ENCODE measurements at places on chromosomes 16 and 17.

DNA sequence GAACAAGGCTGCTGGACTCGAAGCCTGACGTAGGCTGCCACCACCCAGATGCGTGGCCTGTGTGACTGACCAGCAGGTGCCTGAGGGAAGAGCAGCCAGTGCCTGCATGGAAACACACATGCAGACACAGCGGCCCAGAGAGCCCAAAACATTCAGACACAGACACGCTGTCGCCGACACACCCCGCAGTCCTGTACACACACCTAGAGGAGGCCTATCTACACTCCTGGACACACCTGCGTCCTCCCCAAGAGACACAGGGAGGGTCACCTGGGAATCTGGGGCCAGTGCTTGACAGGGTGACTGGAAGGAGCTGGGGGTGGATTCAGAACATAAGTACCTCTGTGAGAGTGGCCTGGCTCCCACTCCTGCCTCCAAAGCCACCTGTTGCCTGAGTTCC is 6.1 kb upstream of the TSPOAP1 start:
- no peak for DNase-seq

DNA sequence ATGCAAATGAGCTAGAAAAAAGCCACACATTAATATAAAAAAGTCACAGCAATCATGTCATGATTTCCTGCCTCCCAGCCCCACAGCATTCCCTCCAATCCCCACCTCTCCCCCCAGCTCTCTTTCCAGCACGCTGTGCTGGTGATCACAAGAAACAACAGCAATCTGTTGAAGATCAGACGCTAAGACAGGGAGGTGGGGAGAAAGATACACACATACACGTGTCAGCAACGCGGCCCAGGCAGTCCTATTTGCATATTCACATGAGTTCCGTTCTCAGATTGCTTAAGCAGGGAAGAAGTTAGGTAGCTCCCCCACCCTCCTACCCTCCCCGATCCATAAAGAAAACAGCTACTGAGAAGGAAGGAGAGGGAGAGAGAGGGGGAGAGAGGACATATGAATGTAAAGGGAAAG is 405.5 kb upstream of the PSMD7 start:
- DNase-seq = no peak

GRCh38 chr17:82943339-82943738 is 103.5 kb upstream of the ZNF750 start:
- DNase-seq = no peak

DNA sequence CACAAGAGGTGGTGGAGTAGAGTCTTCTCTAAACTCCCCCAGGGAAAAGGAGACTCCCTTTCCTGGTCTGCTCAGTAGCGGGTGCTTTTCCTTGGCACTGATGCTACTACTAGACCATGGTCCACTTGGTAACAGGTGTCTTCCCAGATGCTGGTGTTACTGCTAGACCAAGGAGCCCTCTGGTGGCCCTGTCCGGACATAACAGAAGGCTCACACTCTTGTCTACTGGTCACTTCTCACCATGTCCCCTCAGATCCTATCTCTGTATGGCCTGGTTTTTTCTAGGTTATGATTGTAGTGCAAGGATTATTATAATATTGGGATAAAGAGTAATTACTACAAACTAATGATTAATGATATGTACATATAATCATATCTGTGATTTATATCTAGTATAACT is 49.7 kb upstream of the ARL4D start:
- DNase-seq = no peak

- no peak for DNase-seq
These were observed 18.8 kb downstream of the SIAH1 start for GRCh38 chr16:48366165-48367093.

DNA sequence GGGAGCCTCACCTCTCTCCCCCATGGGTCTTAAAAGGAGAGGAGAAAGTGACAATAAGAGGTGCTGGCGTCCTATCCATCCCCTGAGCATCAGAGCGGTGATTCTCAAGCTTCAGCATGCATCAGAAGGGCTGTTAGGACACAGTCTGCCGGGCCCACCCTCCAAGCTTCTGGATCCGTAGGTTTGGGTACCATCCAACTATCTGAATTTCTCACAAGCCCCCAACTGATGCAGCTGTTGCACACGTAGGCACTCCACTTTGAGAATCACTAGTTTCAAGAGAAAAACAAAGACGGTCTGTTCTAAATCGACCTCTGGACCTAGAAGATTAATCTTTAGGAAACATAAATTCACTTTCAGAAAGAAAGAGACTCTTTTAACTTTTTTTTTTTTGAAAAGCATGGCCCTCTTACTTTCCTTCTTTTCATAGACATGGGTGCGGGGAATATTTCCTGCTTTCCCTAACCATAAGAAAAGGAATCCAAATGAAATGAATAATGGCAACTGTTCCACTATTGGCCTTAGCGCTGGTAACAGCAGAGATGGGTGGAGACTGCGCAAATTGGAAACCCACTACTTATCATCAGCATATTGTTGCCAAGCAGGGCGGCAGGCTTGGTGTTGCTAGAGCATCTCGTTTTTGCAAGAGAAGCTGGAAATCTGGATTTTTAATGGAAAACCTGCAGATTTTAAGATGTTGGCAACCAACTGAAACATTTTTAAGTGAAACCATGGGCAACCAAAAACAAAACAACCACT is 144.4 kb downstream of the GAS7 start:
- DNase-seq = no peak

- DNase-seq = no peak
These were observed 622 bp upstream of the CCL16 start for GRCh38 chr17:35981908-35982330.

- DNase-seq = no peak
These were observed 22.6 kb upstream of the ANKFN1 start for GRCh38 chr17:56130631-56131030.

- no peak for DNase-seq
These were observed 205.4 kb downstream of the ANKFN1 start for GRCh38 chr17:56358651-56359050.

Data from substantia nigra (tissue), 51 donors.